ENCODE measurements at places on chromosomes 7 and 10. TPM values are rescaled to one million over a fixed set of nuclear protein-coding genes. Genes with fewer than 3 reads are reported as not detected.

DNA sequence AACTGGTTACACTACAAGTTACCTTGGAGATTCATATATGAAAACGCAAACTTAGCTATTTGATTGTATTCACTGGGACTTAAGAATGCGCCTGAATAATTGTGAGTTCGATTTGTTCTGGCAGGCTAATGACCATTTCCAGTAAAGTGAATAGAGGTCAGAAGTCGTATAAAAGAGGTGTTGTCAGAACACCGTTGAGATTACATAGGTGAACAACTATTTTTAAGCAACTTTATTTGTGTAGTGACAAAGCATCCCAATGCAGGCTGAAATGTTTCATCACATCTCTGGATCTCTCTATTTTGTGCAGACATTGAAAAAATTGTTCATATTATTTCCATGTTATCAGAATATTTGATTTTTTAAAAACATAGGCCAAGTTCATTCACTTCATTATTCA is 9.3 kb downstream of the STEAP1 start:
- H3K27ac ChIP-seq = no peak overlapping the region
- H3K4me1 ChIP-seq = no peaks in the 10 kb centered on the region
- no peaks in the 10 kb centered on the region for H3K36me3 ChIP-seq
- H3K4me3 ChIP-seq = no peak overlapping the region

GRCh38 chr7:87565877-87566276 is 34.8 kb downstream of the ABCB1 start:
- no peaks in the 10 kb centered on the region for H3K27me3 ChIP-seq
- no peaks in the 10 kb centered on the region for H3K36me3 ChIP-seq
- no peaks in the 10 kb centered on the region for H3K4me1 ChIP-seq
- no peak overlapping the region for H3K27ac ChIP-seq
- DNase-seq = no peak
- no peak overlapping the region for H3K4me3 ChIP-seq

DNA sequence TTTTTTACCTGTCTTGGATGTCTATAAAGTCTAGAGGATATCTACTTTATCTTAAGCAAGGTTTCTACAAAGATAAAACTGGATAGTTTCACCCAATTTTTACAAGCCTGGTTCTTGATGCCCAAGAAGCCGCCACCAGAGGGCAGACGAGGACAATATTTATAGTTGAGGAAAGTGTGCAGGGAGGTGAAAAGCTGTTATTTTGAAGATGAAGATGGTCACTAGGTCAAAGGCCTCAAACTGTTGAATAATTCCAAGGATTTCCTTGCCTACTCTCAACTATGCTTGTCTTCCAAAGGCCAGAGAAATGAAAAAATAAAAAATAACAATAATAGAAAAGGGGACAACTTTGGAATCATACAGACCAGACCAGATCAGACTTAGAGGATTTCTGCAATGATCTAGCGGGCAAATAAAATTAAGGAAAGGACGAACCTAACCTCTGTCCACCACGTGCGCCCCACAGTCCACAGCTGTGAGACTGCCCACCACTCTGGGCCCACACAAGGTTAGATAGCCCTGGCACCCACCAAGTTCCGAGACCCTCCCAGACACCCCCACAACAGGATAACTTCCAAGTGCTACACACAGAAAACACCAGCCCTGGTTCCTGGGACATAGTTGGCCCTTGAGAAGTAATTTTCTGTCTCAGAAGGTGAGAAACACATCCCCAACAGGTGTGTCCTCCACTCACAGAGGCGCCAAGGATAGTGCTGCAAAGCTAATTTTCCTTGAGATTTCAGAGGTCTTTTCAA is 2.8 kb downstream of the PKD1L1 start:
- H3K36me3 ChIP-seq = no peaks in the 10 kb centered on the region
- no peaks in the 10 kb centered on the region for H3K27me3 ChIP-seq
- no peak for DNase-seq
- peaks cover 6% of the 10 kb centered on the region for H3K4me1 ChIP-seq
- H3K4me3 ChIP-seq = no peak overlapping the region

DNA sequence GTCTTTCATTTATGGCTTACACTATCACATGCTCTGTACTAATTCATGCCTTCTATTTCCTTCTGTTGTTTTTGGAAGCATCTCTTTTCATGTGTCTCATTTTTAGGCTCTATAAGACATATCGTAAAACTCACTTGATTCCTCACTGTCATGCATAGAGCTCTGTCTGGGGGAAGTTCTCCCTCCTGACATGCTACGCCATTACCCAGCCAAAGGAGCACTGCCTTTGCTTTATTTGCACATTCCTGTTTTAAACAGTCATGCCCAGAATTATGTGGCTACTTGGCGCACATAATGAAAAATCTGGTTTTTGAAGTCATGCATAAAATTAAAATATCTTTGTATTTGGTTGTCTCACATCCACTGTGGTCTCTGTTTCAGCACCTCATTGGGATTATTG is 17.6 kb upstream of the AKR1C3 start:
- DNase-seq = no peak
- H3K27me3 ChIP-seq = no peaks in the 10 kb centered on the region
- no peaks in the 10 kb centered on the region for H3K36me3 ChIP-seq
- no peak overlapping the region for H3K4me3 ChIP-seq
- H3K4me1 ChIP-seq = peaks cover 12% of the 10 kb centered on the region
- no peak overlapping the region for H3K27ac ChIP-seq

RELN gene
- 0.01 TPM for polyA plus RNA-seq

DNA sequence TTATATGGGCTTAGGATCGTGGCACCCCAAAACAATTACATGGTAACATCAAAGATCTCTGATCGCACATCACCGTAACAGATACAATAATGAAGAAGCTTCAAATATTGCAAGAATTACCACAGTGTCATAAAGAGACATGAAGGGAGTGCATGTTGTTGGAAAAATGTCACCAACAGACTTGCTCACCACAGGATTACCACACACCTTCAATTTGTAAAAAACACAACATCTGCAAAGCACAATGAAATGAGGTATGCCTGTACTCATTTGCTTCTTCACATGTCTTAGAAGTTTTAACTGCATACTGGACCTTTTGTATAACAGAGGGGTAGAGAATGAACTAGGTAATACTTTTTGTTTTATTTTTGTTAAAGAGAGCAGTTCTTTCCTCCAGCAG is 96.6 kb downstream of the TPST1 start:
- no peaks in the 10 kb centered on the region for H3K27me3 ChIP-seq
- DNase-seq = no peak
- no peak overlapping the region for H3K4me3 ChIP-seq
- H3K27ac ChIP-seq = no peak overlapping the region

DNA sequence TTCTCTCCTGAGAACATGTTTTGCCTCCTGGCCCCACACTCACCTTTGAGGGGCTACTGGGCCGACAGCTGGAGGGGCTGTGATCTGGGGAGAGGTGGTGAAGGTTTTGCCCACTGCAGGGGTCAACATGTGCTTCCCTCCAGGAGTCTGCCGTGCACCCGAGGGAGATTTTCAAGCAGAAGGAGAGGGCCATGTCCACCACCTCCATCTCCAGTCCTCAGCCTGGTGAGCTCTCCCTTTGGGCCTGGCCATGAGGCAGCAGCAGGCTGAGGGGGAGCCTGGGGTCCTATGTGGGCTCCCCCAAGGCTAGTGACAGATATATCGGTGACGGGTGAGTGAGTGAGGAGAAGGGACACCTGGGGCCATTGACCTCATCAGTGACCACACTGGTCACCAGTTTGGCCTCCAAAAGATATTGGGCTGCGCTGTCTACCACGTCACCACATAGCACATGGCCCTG is 6.6 kb downstream of the PGAM2 start:
- H3K4me1 ChIP-seq = peaks cover 3% of the 10 kb centered on the region
- peaks cover 55% of the 10 kb centered on the region for H3K36me3 ChIP-seq
- no peak for DNase-seq
- no peaks in the 10 kb centered on the region for H3K27me3 ChIP-seq
- no peak overlapping the region for H3K4me3 ChIP-seq
- no peak overlapping the region for H3K27ac ChIP-seq

- no peak for DNase-seq
- H3K27me3 ChIP-seq = peaks cover 6% of the 10 kb centered on the region
- no peaks in the 10 kb centered on the region for H3K36me3 ChIP-seq
- no peak overlapping the region for H3K4me3 ChIP-seq
Observed at GRCh38 chr10:62726638-62727037, 77.9 kb upstream of the ADO start.

GRCh38 chr10:47340608-47341170 is 7.5 kb upstream of the RBP3 start:
- H3K27me3 ChIP-seq = peaks cover 5% of the 10 kb centered on the region
- H3K4me3 ChIP-seq = no peak overlapping the region
- H3K36me3 ChIP-seq = no peaks in the 10 kb centered on the region

- H3K4me3 ChIP-seq = no peak overlapping the region
- no peak for DNase-seq
- H3K27ac ChIP-seq = no peak overlapping the region
- no peaks in the 10 kb centered on the region for H3K36me3 ChIP-seq
Observed at GRCh38 chr10:73576890-73577591, 14.1 kb downstream of the USP54 start.

DNA sequence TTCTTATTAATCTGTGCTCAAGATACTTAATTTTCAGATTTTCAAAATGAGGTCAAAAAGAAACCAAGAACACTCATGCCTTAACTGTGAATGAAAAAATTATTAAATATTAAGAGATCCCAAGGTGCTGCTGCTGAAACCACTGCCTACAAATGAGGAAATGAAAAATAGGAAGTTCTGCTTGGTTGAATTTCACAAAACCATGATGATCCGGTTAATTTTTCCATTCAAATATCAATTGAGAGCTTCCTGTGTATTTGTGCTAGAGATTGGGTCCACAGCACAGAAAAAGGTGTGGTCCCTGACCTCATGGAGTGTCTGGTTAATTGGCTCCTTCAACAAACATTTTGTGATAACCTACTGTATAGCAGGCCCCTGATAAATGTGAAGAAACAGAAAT is 132.7 kb upstream of the YAE1 start:
- H3K27ac ChIP-seq = no peak overlapping the region
- no peaks in the 10 kb centered on the region for H3K36me3 ChIP-seq
- DNase-seq = no peak
- no peaks in the 10 kb centered on the region for H3K4me1 ChIP-seq

DNA sequence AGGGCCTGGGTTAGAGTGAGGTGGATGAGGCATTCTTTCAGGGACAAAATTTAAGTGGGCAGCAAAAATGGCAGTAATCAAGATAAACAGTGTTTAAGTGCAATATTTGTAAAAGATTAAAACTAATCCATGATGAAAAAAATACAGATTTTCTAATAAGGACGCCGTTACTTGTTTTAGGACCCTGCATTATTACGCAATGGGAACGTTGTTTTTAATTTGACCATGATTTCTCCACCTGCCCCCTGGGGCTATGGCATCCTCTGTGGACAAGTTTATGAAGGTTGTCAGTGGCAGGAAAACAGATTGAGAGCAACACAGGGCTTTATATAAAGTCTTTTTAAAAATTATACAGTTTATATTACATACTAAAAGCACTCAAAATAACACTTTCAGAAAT is 380.6 kb upstream of the PHF14 start:
- H3K4me1 ChIP-seq = no peaks in the 10 kb centered on the region
- H3K27me3 ChIP-seq = no peaks in the 10 kb centered on the region
- no peak for DNase-seq
- H3K36me3 ChIP-seq = no peaks in the 10 kb centered on the region

DNA sequence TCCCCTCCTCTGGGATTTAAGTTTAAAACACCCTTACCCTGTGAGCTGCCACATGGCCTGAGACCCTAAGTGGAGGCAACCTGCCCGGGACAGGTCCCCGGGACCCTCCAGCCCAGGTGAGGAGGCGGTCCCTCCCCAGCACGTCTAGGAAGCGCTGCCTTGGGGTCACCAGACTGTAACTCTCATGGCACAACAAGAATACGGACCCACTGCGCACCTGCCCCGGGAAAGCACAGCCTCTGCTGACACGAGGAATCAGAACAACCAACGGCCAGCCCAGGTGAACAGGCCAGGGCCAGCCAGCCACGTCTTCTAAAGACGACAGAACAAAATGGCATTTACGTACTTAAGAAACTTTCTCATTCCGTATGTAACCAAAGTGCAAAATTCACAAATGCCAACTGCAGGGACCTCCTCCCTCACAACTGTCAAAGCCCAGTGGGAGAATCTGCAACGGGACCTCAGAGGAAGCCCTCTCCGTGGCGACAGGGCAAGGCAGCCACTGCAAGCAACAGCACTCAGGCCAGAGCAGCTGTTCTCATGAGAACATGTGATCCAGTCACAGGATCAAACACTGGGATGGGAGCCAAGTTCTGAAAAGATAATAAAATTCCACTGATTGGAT is 208.4 kb downstream of the DIP2C start:
- no peak overlapping the region for H3K27ac ChIP-seq
- no peak for DNase-seq
- no peaks in the 10 kb centered on the region for H3K36me3 ChIP-seq
- H3K4me3 ChIP-seq = no peak overlapping the region
- H3K4me1 ChIP-seq = peaks cover 13% of the 10 kb centered on the region

GRCh38 chr7:25392588-25393338 is 164.5 kb upstream of the NPVF start:
- no peaks in the 10 kb centered on the region for H3K4me1 ChIP-seq
- no peak for DNase-seq
- H3K4me3 ChIP-seq = no peak overlapping the region
- no peak overlapping the region for H3K27ac ChIP-seq
- no peaks in the 10 kb centered on the region for H3K36me3 ChIP-seq

All from keratinocyte (primary cell).